Ascending aorta (tissue), 2 donors: ENCODE measurements at places on chromosomes 7 and 10.

DNA sequence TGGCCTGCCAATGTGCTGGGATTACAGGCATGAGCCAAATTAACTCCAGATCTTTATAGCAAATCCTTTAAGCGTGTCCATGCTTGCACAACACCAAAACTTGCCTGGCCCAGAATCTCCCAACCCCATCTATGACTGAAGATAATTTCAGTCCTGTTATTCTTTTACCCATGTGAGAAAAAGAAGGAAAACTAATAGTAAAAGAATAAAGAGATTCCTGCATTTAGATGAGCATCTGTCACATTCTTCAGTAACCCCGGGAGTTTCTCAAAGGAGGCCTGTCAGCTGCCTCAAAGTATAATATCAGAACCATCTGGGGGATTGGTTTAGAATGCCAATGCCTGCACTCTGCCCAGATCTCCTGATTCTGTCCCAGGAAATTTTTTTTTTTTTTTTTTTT is 158.1 kb upstream of the KMT2E start:
- no peak overlapping the region for H3K4me3 ChIP-seq
- no peaks in the 10 kb centered on the region for H3K36me3 ChIP-seq
- no peaks in the 10 kb centered on the region for H3K27me3 ChIP-seq

- H3K4me3 ChIP-seq, result no peak overlapping the region
- peaks cover 20% of the 10 kb centered on the region for H3K4me1 ChIP-seq
- no peaks in the 10 kb centered on the region for H3K36me3 ChIP-seq
Measured at GRCh38 chr10:122486406-122487080, 25.2 kb downstream of the HTRA1 start.

DNA sequence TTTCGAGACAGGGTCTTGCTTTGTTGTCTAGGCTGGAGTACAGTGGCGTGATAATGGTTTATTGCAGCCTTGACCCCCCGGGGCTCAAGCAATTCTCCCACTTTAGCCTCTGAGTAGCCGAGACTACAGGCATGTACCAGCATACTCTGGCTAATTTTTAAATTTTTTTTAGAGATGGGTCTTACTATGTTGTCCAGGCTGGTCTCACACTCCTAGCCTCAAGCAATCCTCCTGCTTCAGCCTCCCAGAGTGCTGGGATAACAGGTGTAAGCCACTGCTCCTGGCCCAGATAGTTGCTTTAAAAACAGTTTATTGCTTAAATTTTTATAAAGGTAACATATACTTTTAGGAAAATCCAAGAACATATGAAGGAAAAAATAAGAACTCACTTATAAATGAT is 26.3 kb downstream of the NEURL1 start:
- H3K4me1 ChIP-seq, result no peaks in the 10 kb centered on the region
- no peaks in the 10 kb centered on the region for H3K27me3 ChIP-seq
- DNase-seq, result no peak
- H3K36me3 ChIP-seq, result no peaks in the 10 kb centered on the region
- no peak overlapping the region for H3K4me3 ChIP-seq
- no peak overlapping the region for H3K27ac ChIP-seq

DNA sequence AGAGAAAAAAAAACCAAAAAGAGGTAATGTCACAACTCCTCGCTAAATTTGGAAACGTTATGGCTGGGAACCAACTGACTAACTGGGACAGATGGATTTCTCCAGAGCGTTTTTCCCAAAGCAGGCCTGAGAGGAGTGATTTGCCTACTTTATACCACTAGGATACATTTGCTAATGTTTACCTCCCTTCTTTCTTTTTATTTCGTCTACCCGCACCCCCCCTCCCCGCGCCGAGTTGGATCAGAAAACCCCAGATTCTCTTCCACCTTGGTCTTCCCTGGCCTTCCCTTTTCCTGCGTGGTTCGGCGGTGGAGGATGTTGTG is 7.2 kb downstream of the CPA2 start:
- H3K36me3 ChIP-seq, result no peaks in the 10 kb centered on the region
- H3K4me1 ChIP-seq, result peaks cover 4% of the 10 kb centered on the region

GRCh38 chr7:70585071-70585470 is 546.9 kb upstream of the GALNT17 start:
- H3K4me3 ChIP-seq, result no peak overlapping the region
- no peaks in the 10 kb centered on the region for H3K4me1 ChIP-seq
- H3K36me3 ChIP-seq, result no peaks in the 10 kb centered on the region
- no peaks in the 10 kb centered on the region for H3K27me3 ChIP-seq

GRCh38 chr7:122584676-122585251 is 114.2 kb downstream of the RNF133 start:
- no peak overlapping the region for H3K27ac ChIP-seq
- DNase-seq, result no peak
- H3K27me3 ChIP-seq, result no peaks in the 10 kb centered on the region
- H3K4me3 ChIP-seq, result no peak overlapping the region
- no peaks in the 10 kb centered on the region for H3K36me3 ChIP-seq

- H3K27ac ChIP-seq, result peak within 1 kb of the TSS; percentile 79
- H3K4me3 ChIP-seq, result peak within 1 kb of the TSS; percentile 67
- no peaks in the 10 kb centered on the region for H3K27me3 ChIP-seq
- DNase-seq, result peak; percentile 96
- H3K4me1 ChIP-seq, result no peaks in the 10 kb centered on the region
Measured at GRCh38 chr7:100158229-100159098, at the start of gene TRAPPC14. TSS of gene TRAPPC14 (minus strand) at chr7:100158723. CDS start at chr7:100158499, 224 bp downstream.

DNA sequence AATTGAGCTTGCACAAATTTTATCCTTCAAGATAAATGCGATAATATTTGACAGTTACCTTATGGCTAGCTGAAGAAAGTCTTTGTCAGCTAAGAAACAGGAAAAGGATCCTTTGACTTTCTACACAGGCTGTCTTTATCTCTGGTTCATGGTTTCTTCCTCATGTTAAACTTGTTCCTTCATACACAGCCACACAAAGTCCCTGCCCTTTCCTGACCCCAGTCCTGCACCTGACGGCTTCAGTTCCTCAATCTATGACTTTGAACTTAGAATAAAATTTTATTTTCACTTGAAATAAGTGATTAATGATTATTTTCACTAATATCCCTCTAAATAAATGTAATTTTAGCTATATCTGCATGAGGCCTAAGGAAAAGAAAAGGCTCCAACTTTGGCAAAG is 77.8 kb upstream of the PRSS1 start:
- H3K27me3 ChIP-seq, result no peaks in the 10 kb centered on the region
- H3K36me3 ChIP-seq, result no peaks in the 10 kb centered on the region
- no peak overlapping the region for H3K27ac ChIP-seq
- DNase-seq, result no peak

DNA sequence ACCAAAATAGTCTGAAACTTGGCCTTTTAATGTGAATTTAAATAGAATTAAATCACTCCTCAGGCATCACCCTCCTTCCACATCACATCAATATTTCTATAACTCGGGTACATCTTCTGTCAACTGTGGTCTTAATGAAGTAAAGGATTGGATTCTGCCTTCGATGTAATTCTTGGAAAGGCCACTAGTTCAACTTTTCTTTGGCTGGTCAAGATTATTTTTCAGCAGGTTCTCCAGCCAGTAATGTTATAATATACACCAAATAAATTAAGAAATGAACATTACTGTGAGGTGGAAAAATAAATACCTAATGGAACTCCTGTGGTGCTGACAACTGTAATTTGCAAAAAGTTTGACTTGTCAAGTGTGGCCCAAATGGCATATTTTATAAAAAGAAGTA is 9.7 kb upstream of the SLC16A9 start:
- H3K27me3 ChIP-seq, result no peaks in the 10 kb centered on the region
- H3K27ac ChIP-seq, result no peak overlapping the region
- no peak overlapping the region for H3K4me3 ChIP-seq
- no peaks in the 10 kb centered on the region for H3K4me1 ChIP-seq

- no peak overlapping the region for H3K27ac ChIP-seq
- H3K27me3 ChIP-seq, result no peaks in the 10 kb centered on the region
- no peak for DNase-seq
- H3K36me3 ChIP-seq, result no peaks in the 10 kb centered on the region
- no peaks in the 10 kb centered on the region for H3K4me1 ChIP-seq
Measured at GRCh38 chr7:80916770-80917741, 1.8 kb downstream of the SEMA3C start.

DNA sequence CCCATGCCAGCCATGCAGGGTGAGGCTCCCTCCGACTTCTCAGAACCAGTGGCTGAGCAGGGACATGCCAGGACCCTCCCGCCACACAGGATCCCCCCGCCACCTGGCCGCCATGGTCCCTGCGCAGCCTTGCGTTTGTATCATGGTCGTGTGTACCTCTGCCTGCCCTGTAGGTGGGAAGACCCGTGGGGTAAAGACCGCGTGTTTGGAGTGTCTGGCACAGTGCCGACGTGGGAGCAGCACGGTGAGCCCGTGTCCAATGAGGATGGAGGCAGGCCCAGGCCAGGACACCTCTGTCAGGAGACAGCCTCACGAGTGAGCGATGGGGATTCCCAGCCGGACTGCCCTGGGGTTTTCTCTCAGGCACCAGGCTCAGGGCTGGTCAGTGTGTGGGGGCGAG is 31.9 kb downstream of the NKX6-2 start:
- H3K27me3 ChIP-seq, result no peaks in the 10 kb centered on the region
- H3K27ac ChIP-seq, result no peak overlapping the region
- peaks cover 59% of the 10 kb centered on the region for H3K36me3 ChIP-seq

DNA sequence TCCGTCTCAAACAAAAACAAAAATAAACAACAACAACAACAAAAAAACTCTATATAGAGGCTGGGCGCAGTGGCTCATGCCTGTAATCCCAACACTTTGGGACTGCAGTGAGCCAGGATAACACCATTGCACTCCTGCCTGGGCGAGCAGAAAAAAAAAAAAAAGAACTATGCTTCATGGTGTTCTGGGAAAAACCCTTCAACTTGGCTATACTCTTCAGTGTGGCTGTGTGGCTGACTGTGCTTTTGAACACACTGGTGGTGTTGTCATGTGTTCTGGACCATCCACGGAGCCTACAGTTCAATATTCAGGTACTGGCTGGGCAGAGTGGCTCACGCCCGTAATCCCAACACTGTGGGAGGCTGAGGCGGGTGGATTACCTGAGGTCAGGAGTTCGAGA is 26.5 kb downstream of the SNX8 start:
- H3K27me3 ChIP-seq, result no peaks in the 10 kb centered on the region
- no peak overlapping the region for H3K27ac ChIP-seq
- no peaks in the 10 kb centered on the region for H3K36me3 ChIP-seq
- H3K4me1 ChIP-seq, result no peaks in the 10 kb centered on the region
- no peak overlapping the region for H3K4me3 ChIP-seq
- DNase-seq, result no peak

- H3K4me1 ChIP-seq, result peaks cover 3% of the 10 kb centered on the region
- no peaks in the 10 kb centered on the region for H3K27me3 ChIP-seq
- DNase-seq, result no peak
- no peaks in the 10 kb centered on the region for H3K36me3 ChIP-seq
- H3K27ac ChIP-seq, result no peak overlapping the region
- H3K4me3 ChIP-seq, result no peak overlapping the region
Measured at GRCh38 chr10:3625959-3626751, 158.9 kb downstream of the KLF6 start.

GRCh38 chr10:511101-511848 is 178.2 kb downstream of the DIP2C start:
- no peaks in the 10 kb centered on the region for H3K36me3 ChIP-seq
- peaks cover 3% of the 10 kb centered on the region for H3K4me1 ChIP-seq
- no peaks in the 10 kb centered on the region for H3K27me3 ChIP-seq
- DNase-seq, result peak; percentile 65

GRCh38 chr10:84540022-84540616 is 211.7 kb downstream of the CCSER2 start:
- H3K4me3 ChIP-seq, result no peak overlapping the region
- H3K27ac ChIP-seq, result no peak overlapping the region
- no peak for DNase-seq

GRCh38 chr7:100825751-100826513 is 1.4 kb downstream of the EPHB4 start:
- peaks cover 3% of the 10 kb centered on the region for H3K4me1 ChIP-seq
- no peak for DNase-seq
- peaks cover 5% of the 10 kb centered on the region for H3K27me3 ChIP-seq
- H3K4me3 ChIP-seq, result peak overlapping the region; percentile 78
- H3K27ac ChIP-seq, result no peak overlapping the region

GRCh38 chr10:52257692-52258075 is 56.4 kb upstream of the DKK1 start:
- no peak for DNase-seq
- H3K36me3 ChIP-seq, result no peaks in the 10 kb centered on the region
- H3K4me3 ChIP-seq, result no peak overlapping the region
- H3K4me1 ChIP-seq, result peaks cover 3% of the 10 kb centered on the region
- H3K27ac ChIP-seq, result no peak overlapping the region

DNA sequence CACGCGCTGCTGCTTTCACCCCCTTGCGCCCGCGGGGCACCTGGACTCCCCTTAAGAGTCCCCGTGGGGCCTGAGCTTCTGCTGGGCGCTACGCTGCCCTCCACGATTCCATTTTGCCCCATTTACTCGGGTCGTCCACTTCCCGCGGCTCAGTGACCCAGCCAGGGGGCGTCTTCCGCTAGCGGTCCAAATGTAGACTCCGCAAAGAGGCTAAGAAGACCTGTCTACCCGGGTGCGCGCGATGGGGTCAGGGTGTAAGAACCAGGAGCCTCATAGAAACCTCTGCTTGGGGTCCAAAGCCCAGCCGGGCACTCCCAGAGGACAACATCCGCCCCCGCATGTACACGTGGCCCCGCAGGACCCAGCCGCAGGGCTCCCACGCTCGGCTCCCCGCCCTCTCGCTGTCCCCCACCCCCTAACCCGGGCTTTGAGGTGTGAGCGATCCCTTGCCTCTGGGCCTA is 5.2 kb upstream of the HMX2 start:
- H3K27me3 ChIP-seq, result peaks cover 47% of the 10 kb centered on the region
- no peaks in the 10 kb centered on the region for H3K36me3 ChIP-seq
- peaks cover 4% of the 10 kb centered on the region for H3K4me1 ChIP-seq
- DNase-seq, result no peak

- no peaks in the 10 kb centered on the region for H3K36me3 ChIP-seq
- no peak overlapping the region for H3K27ac ChIP-seq
- no peaks in the 10 kb centered on the region for H3K27me3 ChIP-seq
- no peak for DNase-seq
Measured at GRCh38 chr10:52048051-52048450, 266.0 kb upstream of the DKK1 start.

DNA sequence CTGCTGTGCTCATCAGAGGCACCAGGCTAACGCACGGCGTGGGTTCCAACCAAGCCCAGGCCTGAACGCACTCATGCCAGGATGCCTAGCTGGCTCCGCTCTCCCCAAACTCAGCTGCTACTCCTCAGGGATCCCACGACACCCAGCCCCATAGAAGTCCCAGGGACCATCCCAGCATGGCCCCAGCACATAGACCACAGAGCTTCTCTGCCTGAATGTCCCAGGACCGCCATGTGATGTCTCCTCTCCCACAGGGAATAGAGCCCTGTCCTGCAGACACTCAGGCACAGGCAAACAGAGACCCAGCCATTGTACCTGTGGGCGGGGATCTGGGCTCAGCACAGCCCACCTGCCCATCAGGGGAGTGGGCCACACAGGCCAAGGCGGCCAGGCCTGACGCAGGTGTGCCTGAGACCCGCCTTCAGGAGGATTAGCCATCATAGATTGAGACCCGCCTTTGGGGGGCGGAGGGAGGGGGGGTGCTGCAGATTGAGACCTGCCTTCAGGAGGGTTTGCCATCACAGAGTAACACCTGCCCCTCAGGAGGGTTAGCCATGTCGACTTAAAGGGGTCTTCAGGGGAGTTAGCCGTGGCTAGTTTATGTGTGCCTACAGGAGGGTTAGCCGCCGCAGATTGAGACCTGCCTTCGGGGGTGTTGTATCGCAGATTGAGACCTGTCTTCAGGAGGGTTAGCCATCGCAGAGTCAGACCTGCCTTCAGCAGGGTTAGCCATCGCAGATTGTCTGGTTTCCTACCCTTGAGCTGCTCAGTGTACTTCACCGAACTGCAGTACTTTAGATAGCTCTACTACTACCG is 29.0 kb downstream of the RASGEF1A start:
- H3K27me3 ChIP-seq, result no peaks in the 10 kb centered on the region
- H3K36me3 ChIP-seq, result no peaks in the 10 kb centered on the region
- DNase-seq, result peak; percentile 6
- no peak overlapping the region for H3K4me3 ChIP-seq
- no peaks in the 10 kb centered on the region for H3K4me1 ChIP-seq
